CD4-positive, alpha-beta memory T cell (primary cell): ENCODE measurements at places on chromosomes 2 and 18.

DNA sequence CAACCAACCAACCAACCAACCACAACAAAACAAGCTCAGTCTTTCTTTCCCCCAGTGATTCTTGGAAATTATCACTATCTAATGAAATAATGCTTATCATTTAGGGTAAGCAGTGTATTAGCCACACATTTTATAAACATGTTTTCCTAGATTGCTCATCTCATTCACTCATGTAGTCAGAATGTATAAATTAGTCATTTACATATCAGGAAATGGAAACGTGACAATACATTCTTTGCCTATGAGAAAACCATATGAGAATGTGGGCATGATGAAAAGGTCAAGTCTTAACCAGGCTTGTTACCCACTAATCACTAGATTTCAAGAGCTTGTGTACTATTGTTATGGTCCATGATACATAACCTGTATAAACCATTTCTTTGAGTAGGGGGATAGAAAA is 1583.4 kb upstream of the PIK3C3 start:
- DNase-seq: no peak

DNA sequence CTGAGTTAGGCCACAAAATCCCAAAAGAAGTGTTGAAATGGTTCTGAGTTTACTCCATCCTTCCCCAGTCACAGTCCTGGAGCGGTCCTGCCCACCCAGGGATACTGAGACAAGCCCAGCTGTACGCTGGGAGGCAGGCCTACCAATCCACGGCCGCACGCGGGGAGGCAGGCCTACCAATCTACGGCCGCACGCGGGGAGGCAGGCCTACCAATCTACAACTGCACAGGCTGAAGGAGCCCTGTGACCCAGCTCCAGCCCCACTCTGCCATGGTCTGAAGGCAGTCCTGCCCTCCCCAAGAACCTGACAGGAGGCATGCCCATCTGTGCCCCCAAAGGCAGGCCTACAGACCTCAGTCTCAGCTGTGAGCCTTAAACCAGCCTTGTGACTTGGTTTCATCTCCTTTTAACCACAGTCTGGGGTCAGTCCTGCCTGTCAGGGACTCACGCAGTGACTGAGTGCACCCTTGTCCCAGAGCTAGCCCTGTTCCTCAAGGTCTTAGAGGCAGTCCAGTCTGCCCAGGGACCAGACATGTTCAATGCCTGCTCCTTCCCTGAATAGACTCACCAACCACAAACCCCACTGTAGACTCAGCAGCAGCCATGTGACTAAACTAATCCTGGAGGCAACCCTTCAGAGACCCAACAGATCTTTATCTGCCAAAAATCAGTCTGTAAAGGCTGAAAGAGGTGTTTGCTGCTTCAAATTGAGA is 36.8 kb downstream of the GPC1 start:
- DNase-seq: no peak

DNA sequence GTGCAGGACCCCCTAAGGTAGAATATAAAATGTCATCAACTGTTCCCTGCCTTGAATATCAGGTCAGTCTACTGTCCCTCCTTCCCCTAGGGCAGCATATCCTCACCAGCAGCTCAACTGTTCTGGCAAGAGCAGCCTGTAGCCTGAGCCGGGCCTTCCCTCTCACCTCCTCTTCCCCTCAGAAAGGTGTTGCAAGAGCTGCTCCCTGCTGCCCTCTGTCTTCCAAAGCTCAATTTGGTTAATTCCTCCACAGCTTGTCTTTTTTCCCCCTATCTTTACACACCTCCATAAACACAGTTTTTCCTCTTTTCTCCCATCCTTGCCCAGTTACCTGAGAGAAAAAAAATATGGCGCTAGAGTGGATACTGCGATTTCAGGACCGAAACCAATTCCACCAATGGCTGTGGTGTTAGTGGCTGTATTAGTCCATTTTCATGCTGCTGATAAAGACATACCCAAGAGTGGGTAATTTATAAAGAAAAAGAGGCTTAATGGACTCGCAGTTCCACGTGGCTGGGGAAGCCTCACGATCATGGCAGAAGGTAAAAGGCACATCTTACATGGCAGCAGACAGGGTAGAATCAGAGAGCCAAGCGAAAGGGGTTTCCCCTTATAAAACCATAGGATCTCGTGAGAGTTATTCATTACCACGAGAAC is 184.7 kb downstream of the MREG start:
- peak; percentile 36 for DNase-seq

- DNase-seq: no peak
Measured at GRCh38 chr2:1621041-1621440, 123.3 kb downstream of the PXDN start.

- no peak for DNase-seq
Measured at GRCh38 chr2:26173776-26174482, 1.0 kb downstream of the GAREM2 start.

- DNase-seq: peak; percentile 40
Measured at GRCh38 chr2:174844295-174844708, 80.0 kb upstream of the CHRNA1 start.

DNA sequence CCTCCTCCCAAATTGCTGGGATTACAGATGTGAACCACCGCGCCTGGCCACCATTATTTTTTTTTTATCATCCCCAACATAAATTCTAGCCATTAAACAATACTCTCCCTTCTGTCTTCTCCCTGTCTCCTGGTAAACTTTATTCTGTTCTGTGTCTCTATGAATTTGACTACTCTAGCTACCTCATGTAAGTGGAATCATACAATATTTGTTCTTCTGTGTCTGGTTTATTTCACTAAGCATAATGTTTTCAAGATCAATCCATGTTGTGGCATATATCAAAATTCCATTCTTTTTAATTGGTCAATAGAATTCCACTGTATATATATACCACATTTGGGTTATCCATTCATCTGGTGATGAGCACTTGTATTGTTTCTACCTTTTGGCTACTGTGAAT is 71.6 kb downstream of the MCFD2 start:
- no peak for DNase-seq
